ENCODE measurements at places on chromosomes 5 and 9.

DNA sequence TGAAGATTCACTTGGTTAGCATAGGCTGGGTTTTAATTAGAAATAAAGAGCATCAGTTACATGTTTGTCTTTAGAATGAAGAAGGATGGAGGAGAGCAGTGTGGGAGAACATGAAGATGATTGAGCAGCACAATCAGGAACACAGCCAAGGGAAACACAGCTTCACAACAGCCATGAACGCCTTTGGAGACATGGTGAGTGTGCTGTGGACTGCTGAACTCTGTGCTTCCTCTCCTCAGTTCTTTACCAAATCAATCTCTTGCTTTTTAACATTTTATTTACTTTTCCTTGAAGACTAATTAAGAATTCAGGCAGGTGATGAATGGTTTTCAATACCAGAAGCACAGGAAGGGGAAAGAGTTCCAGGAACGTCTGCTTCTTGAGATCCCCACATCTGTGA lies 38.2 kb upstream of the SPATA31E1 start:
- DNase-seq: no peak

GRCh38 chr9:113619491-113620376 lies 156.2 kb downstream of the RGS3 start:
- DNase-seq: no peak

DNA sequence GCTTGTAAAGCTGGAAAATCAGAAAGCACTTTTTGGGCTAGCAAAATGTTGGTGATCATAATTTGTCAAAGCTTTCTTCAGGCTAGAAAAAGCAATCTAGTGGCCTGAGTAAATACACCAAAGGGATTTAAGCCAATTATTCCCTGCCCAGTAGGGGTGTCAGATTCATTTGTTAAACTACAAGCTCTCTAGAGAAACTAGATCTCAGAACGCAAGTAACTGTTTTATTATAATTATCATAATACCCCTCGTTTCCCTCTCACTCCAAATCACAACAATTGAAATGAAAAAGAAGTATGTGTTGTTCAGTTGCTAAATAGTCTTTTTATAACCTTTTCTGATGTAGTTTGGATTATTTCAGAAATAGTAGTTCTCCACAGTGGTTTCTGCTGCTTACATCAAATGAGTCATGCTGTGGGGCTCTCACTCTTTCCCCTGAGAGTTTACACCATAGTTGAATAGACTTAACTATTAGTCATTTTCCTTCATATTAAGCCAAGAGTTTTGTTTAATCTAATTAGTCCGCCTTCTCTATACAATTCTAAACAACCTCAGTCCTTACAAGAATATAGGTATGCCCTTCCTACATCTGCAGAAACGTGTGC lies 918.6 kb upstream of the DMAC1 start:
- DNase-seq: no peak

DNA sequence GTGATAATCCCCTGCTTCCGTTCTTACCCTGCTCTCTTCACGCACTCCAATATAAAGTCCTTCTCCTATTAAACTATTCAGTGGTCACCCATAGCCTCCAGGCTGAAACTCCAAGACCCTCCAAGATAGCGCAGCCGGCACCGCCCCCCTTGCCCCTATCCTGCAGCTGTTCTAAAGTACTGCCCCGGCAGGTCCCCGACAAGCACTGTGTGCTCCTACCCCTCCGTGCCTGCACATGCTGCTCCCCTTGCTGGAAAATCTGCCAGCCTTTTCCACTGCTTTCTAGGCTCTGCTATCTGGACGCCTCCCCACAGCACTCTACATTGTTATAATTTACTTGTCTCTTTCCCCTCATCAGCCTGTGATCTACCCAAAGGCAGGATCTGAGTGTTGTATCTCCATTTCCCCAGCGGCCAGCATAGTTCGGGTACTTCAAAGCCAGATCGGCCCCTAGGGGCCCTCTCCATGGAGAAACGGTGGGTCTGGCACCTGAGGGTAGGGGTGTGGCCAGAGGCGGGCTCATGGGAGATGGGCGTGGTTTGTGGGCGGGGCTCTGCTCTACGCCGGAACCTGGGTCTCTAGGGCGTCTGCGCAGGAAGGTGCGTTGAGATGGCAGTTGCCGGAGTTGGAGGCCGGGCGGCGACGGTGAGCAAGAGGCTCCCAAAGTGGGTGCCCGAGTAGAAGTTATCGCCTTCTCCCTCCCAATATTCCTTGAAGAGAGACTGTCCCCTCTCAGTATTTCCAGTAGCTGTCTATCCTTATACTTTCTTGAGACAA lies 83.5 kb upstream of the RUSC2 start:
- DNase-seq: no peak

DNA sequence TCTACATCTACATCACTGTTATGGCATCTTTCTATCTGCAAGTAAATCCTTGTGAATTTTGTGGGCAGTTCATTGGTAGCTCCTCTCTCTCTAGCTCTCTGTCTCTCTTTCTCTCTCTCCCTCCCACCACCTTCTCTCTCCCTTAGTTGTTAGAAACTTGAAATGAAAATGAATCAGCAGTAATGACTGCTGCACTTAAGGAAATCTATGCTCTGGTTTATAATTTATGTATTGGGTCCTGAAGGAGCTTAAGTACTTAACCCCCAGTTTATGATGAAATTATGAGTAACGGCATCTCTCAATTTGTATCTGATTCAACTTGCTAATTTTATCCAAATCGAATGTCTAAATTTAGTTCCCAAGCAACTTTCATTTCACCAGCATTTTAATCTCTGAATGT lies 52.0 kb upstream of the PTGER4 start:
- DNase-seq: no peak

DNA sequence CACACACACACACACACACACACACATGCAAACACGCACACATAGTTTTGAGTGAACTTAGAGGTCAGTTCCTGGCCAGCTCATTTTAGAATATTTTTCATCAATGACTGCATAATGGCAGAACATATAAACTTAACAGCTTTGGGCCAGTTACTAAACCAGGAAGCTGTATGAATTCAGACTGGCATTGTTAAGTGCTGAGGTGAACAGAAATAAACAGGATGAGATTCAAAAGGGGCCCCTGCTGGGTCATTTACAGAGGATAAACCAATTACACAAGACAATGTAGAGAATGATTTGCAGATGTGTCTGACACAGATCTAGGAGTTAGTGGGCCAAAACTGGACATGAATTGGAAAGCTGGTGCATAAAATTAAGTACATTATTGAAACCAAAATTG lies 44.6 kb downstream of the MARCHF11 start:
- no peak for DNase-seq

DNA sequence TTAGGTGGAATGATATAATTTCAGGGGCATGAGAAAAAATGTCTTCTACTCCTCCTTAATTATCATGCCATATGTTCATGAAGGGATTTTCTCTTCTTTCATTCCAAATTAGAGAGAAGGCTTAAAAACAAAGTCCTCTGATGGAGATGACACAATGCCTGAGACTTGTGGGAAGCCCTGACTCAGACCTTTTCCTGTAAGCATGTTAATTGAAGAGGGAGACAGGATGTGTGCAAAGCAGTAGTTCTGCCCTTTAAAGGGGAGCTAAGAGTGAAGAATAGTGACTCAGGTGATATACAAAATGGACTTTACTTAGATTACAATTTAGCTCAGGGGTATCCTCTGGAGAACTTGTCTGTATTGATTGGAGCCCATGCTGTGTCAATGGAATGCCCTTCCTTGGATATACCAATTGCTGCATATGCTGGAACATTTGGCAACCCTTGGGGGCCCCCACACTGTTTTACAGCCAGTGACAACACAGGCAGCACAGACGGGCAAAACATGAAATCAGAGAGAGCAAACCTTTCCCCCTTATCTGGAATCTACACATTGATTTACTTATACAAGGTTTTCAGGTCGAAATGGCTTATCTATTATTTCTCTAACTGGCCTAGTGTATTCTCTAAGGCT lies 81.3 kb downstream of the IZUMO3 start:
- no peak for DNase-seq

- DNase-seq: no peak
These were observed 43.5 kb upstream of the STXBP1 start for GRCh38 chr9:127568618-127568970.

GRCh38 chr5:150186897-150187296 lies 3.0 kb upstream of the SLC6A7 start:
- no peak for DNase-seq

- DNase-seq: no peak
These were observed 59.9 kb downstream of the PFDN1 start for GRCh38 chr5:140242890-140243585.

Measured in NAMALWA (cell line).